ENCODE measurements at places on chromosomes 2 and 18.

DNA sequence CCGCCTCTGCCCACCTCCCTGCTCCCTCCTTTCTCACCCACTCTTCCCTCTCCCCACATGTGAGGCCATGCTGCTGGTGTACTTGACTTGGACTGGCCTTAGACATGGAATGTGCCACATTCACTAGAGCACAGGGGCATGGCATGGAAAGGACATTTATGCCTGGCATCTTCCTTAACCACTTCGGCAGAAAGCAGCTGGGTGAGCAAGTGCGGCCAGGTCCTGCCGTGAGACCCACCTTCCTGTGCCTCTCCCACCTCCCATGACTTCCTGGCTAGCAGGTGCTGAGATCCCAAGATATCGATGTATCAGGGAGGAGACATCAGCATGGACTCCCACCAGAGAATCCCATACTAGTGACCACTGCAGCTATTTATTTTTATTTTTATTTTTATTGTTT, 13.0 kb downstream of the GPR55 start:
- no peak for DNase-seq

- no peak for DNase-seq
These were observed 32.6 kb upstream of the SP3 start for GRCh38 chr2:173997753-173998152.

GRCh38 chr18:66066191-66066590, 315.4 kb downstream of the CDH7 start:
- DNase-seq = no peak

DNA sequence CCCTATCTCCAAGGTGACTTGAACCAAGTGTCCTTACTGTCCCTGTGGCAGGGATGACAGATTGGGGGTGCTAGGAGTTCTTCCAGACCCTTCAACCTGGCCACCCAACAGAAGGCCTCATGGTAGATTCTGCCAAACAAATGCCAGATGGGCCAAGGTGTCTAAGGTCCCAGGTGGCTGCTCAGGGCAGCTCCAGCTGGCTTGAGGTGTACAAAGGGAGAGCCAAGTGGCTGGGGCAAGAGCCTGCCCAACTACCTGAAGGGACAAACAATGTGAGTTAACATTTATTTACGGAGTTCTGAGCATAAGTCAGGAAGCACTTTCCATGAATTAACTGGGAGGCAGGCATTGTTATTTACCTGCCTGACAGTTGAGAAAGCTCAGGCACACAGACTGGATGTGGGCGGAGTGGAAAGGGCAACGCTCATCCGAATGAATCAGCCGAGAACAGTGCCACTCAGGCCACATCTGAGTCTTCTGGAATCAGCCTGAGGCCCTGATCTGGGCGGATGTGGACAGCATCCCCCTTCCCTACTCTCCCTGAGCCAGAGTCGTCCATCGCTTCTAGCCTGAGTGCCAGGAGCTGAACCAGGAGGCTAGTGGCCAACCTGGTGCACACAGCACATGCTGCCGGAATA, 4.4 kb upstream of the KCNIP3 start:
- DNase-seq = no peak

Measured in activated CD4-positive, alpha-beta T cell treated with anti-CD3 and anti-CD28 coated beads, Interleukin-2, Interleukin-4, amounts not matched to agents 100 ng/mL and 50 ng/mL, durations not matched to agents 16 hours and 8 hours (primary cell).